T-cell (primary cell): ENCODE measurements at places on chromosomes 6 and 20. TPM values are rescaled to one million over a fixed set of nuclear protein-coding genes. Genes with fewer than 3 reads are reported as not detected.

GRCh38 chr6:105739764-105740163 lies 336.9 kb upstream of the PREP start:
- DNase-seq: no peak

GRCh38 chr6:25026723-25027122 lies 91.0 kb upstream of the RIPOR2 start:
- no peak for DNase-seq

- DNase-seq: no peak
Observed at GRCh38 chr6:13273202-13273930, 55.0 kb downstream of the TBC1D7 start.

GRCh38 chr20:61443443-61444126 lies 191.5 kb downstream of the CDH4 start:
- no peak for DNase-seq

DNA sequence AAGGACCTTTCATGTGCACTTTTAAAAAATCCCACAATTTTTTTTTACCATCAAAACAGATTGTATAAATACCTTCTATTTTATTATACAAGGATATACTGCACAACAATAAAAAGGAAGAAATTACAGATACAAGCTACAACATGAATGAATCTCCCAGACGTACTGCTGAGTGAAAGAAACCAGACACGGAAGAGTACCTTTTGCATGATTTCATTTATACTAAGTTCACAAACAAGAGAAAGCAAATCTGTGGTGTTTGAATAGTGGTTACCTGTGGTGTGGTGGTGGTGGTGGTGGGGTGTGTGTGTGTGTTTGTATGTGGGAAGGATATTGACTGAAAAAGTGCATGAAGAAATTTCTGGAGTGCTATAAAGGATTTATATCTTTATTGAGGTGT lies 6.8 kb upstream of the PLCB4 start:
- DNase-seq: no peak

- no peak for DNase-seq
Observed at GRCh38 chr6:74115674-74116073, 419.7 kb downstream of the CD109 start.

- no peak for DNase-seq
Observed at GRCh38 chr6:55659304-55659703, 80.3 kb upstream of the HMGCLL1 start.

- no peak for DNase-seq
Observed at GRCh38 chr6:130696806-130697205, 130.4 kb upstream of the SMLR1 start.

DNA sequence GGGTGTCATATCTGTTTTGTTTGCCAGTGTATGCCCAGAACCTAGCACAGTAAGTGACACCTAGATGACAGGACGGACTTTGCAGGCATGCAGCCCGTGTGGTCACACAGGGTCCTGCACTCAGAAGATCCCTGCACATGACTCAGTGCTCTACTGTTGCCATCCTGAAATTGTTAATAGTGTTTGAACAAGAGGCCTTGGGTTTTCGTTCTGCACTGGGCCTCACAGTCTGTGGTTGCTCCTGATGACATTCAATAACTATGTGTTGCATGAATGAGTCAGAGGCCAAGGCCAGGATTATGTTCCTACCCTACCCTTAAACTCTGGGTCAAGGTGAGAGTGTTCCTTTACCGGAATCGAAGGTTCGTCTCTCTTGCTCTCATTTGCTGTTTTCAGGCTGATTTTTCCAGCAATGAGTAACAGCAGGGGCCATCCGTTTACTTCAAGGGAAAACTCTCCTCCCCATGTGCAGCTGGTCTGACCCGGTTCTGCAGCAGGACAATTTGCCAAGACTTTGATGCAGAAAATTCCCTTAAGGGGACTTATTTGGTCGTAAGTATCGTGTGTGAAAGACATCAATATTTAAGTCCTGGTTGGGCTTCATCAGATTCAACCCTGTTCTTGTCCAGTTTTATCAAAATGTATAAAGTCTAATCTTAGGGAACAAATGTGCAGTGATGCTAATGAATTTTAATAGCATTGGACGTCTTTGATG lies 13.0 kb upstream of the PFDN4 start:
- no peak for DNase-seq

DNA sequence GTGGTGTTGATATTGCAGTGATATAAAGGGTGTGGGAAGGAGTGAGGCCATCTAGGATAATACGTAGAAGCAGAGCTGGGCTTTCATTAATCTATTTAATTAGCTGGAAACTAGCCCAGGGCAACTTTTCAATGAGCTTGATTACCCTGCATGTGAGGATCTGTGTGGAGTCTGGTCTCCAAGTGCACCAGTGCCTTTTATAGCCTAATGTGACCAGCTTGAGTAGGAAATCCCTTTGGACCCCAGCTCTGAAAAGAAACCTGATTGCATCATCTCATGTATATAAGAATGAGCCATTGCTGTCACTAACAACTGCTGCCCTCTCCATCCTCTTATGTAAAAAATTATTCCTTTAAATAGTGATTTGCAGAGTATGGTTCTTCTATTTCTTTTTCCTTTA lies 72.6 kb downstream of the CD109 start:
- DNase-seq: no peak

DNA sequence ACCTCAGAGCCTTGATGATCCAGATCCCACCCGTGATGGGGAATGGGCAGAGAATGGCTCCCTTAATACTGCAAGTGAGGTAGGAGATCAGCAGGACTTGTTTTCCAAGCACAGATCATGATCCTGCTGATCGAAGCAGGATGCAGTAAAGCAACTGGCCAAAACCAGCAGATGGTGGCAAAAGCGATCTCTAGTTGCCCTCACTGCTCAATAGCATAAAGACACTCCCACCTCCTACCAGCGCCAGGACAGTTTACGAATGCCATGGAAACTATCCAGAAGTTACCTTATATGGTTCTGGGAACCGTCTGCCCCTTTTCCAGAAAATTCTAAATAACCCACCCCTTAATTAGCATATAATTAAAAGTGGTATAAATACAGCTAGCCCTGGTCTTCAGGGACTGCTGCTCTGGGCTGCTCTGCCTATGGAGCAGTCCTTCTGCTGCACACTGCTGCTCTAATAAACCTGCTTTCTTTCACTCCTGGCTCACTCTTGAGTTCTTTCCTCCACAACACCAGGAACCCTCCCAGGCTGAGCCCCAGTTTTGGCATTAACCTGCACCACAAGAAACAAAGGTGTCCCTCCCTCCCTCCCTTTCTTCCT lies 415.8 kb downstream of the PREX1 start:
- no peak for DNase-seq

DNA sequence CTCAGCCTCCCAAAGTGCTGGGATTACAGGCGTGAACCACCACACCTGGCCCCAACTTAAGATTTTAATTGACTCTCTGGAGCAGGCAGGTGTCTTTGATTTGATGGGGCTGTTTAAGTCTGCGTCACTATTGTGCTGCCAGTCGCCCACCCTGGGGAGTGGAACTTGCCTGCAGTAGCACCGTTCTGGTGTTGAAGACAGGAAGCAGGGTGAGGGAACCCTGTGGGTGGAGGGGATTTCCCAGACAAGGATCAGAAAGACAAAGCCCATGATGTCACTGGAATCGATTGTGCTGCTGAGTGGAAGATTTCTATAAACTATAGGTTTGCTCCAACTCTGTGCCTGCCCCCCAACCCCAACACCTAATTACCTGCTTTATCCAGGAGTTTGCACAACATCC lies 11.0 kb downstream of the ALDH8A1 start:
- peak; percentile 45 for DNase-seq

DNA sequence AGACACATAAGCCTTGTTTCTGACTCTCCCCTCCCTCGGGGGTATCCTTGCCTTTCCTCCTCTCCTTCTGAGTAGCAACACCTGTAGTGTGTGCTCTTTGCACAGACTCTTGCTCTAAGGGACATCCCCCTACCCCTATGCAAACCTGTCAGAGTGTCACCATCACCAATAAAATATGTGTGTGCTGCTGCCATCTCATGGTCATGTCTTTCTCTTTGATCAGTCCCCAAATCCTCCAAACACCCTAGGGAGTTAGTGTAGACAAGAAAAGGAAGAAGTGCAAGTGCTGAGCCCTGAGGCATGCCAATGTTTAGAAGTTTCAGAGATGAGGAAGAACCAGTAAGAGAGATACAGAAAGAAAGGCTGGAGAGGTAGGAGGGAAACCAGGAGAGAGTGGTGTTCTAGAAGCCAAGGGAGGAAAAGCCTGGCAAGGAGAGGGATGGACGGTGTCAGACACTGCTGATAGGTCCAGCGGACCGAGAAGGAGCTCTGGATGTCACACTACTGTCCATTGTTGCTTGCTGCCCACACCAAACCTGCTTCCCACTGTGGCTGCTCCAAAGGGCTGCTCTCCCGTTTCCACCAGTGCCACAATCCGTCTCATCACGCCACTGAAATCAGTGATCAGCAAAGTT lies 16.4 kb downstream of the TRMT6 start:
- DNase-seq: no peak

- DNase-seq: no peak
Observed at GRCh38 chr6:14075095-14075503, 42.5 kb upstream of the CD83 start.

DNA sequence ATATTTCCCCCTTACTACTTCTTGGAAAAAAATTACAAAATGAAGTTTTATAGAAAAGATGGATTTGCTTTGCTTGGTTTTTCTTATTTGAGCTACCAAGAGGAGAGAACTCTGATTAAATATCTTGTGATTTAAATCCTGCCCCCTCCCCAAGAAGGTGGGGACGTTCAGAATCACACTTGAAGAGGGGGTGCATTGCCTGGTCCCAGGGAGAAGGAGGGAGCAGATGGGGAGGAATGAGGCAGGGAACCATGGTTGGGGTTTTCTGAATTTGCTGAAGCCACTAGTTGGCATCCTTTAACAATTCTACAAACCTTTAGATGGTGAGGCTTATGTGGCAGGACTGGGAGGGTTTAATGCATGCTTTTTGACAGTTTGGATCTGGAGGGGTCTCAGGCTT lies 5.5 kb downstream of the PCK1 start:
- no peak for DNase-seq

DNA sequence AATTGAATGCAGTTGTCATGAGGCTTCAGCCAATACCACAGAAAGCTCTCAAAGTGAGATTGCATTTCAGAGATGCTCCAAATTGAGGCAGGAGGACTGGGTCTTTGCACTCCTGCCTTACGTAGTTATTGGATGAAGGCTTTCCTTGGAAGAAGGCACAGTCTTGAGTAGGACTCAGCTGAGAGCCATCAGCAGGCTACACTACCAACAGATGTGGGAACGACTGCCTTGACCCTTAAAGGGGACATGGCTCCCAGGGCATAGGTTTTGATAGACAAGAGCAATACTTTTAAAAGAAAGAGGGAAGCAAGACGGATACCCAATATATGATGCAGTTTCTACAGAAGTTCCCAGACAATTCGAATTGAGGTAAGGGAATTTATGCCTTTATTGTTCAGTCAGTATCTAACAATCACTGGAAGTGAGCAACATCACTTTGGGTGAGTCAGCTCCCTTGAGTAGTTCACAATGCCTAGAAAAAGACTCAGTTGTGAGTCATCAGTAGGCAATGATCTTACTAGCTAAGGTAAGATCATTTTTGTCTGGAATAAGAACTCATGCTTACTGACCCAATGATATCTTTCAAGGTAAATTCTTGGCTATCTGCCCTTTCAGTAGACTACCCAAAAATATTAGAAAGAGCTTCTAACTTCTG lies 390.8 kb downstream of the GJA1 start:
- no peak for DNase-seq

DNA sequence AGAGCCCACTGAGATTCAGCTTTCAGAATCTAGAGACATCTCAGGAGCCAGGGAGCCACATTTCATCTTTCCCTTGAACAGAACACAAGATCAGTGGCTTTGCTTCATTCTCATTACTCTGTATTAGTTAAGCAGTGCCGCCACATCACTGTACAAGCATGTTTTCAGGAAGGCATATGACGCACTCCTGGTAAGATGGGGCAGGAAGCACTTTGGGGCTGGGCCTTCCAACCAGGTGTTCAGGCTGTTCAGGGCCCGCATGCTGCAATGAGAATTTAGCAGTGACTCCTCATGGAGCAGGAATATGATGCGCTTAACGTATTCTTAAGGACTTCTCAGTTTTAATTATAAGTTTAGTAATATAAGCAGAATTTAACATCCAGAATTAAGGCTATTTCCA lies 29.7 kb upstream of the GNRH2 start:
- no peak for DNase-seq

- no peak for DNase-seq
Observed at GRCh38 chr20:5474646-5475550, 158.1 kb upstream of the PROKR2 start.

DNA sequence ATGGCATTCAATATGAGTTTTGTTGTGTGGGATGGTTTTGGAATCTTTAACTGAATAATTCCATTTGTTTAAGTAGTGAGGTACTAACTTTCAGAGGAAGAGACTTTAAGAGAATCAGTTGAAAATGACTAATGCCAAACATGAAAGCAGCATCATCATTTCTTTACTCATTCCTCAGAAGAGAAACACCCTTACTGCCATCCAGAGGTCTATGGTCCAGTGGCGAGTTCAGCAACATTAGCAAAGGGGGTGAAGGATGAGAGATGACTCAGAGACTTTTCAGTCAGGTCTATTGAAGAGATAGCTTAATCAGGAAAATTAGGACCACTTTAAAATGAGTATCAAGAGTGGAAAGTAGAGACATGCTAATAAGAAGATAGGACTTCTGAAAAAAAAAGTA lies 118.8 kb downstream of the COL19A1 start:
- DNase-seq: no peak

GRCh38 chr6:164412566-164412965 lies 896.8 kb downstream of the C6orf118 start:
- DNase-seq: no peak

GRCh38 chr6:31042806-31043205 lies 32.5 kb downstream of the MUC22 start:
- no peak for DNase-seq

DNA sequence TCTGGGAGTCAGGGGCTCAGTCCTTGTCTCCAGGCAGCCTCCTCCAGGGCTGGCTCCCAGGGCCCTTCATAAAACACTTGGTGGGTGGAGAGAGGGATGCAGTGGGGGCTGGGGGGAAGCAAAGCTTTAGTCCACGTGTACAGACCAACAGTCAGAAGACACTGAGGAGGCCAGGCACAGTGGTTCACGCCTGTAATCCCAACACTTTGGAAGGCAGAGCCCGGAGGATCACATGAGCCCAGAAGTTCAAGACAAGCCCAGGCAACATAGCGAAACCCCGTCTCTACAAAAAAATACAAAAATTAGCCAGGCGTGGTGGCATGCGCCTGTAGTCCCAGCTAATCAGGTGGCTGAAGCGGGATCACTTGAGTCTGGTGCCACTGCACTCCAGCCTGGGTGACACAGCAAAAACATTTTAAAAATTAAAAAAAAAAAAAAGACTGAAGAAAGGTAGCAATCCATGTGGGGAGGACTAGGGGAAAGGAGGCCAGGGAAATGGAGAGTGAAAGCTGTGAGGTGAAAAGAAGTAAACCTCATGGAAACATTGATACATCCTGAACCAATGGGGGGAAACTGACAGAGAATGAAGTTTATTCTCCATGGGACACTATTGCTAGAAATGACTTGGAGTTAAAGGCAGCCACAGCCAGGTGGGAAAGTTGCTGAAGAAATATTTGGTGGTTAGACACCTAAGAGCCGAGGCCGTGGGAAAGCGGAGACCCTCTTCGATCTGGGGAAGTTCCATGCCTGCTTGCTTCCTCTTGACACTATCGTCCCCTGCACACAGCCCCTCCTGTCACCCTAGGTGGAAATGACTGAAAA lies 35.4 kb downstream of the PIM1 start:
- DNase-seq: no peak

The ADGRB3 gene
- total RNA-seq: not detected

The ARHGAP40 gene
- not detected for total RNA-seq

The EDEM2 gene
- total RNA-seq: 25.9 TPM

The WFDC12 gene
- not detected for total RNA-seq

The CNKSR3 gene
- total RNA-seq: 0.20 TPM

The BPI gene
- total RNA-seq: not detected

The BTNL2 gene
- total RNA-seq: not detected

The FHL5 gene
- not detected for total RNA-seq

The TNFRSF6B gene
- total RNA-seq: 0.64 TPM
